ENCODE measurements at places on chromosomes 3 and 15.

- DNase-seq: no peak
Observed at GRCh38 chr3:49535971-49536874, 18.1 kb upstream of the BSN start.

- DNase-seq: no peak
Observed at GRCh38 chr3:136173939-136174490, 22.1 kb downstream of the MSL2 start.

DNA sequence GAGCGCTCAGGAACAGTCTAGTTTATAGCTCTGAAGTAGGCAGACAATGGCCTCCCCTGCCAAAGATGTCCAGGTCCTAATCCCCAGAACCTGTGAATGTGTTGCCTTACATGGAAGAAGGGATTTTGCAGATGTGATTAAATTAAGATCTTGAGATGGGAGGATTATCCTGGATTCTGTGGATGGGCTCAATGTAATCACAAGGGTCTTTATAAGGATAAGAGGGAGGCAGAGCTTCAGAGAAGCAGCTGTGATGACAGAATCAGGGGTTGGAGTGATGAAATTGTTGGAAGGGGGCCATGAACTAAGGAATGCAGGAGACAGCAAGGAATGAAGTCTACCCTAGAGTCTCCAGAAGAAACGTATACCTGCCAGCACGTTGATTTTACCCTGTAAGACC, 14.0 kb upstream of the GK5 start:
- DNase-seq: no peak

- DNase-seq: no peak
Observed at GRCh38 chr15:73628976-73629797, 4.0 kb downstream of the NPTN start.

GRCh38 chr3:197239857-197240256, 58.6 kb downstream of the DLG1 start:
- DNase-seq: no peak

GRCh38 chr15:77650265-77650664, 17.6 kb upstream of the LINGO1 start:
- DNase-seq: no peak

DNA sequence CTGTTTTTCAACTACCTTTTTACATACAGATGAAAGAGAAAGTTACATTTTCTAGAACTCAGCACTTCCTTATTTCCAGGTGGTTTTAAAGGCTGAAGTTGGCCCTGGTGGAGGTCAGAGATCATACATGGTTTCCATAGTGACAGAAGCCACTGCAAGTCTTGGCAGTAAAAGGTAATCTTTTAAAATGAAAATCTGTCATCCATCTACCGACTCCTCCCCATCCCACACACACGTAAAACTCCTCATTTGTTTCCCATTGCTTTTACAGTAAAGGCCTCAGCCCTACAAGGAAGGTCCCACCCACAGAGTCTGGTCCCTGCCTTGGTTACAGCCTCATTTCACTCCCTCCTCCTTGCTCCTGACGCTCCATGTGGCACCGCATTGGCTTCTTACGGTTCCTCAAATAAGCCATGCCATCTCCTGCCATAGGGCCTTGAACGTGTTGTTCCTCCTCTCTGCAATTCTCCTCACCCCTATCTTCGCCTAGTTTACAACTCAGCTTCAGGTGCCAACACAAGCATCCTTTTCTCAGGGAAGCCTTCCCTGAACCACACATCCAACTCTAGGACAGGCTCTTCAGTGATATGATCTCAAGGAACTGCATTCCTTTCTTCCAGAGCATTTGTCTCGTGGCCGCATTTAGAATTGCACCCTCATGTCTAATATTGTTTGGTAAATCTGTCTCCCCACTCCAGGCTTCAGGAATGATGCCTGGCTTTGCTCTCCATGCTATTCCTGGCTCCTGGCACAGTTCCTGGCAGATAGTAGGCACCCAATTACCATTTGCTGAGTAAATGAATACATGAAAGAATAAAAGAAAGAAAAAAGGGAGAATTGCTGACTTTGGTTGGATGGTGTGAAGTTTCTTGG, 2.6 kb downstream of the CYP19A1 start:
- DNase-seq: no peak

- DNase-seq: no peak
Observed at GRCh38 chr3:85979034-85979433, 1011.9 kb downstream of the VGLL3 start.

- DNase-seq: no peak
Observed at GRCh38 chr3:156404217-156404616, 150.7 kb downstream of the SSR3 start.

DNA sequence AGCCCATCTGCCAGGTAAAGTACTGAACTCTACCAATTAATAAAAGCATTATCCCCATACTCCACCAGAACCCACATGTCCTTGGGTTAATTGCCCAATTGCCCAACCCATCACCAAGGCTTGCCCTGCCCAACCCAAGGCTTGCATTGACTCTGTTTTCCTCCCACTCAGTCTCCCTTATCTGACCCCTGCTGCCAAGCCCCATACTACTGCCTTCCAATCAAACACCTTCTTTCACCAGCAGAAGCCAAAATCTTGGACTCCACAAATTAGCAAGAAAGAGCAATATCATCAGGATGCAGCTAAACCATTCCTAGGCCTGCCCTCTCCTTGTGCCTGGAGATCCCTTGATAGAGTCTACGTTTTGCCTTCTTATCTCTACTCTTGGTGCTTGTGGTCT, 602.9 kb downstream of the NTRK3 start:
- DNase-seq: no peak

DNA sequence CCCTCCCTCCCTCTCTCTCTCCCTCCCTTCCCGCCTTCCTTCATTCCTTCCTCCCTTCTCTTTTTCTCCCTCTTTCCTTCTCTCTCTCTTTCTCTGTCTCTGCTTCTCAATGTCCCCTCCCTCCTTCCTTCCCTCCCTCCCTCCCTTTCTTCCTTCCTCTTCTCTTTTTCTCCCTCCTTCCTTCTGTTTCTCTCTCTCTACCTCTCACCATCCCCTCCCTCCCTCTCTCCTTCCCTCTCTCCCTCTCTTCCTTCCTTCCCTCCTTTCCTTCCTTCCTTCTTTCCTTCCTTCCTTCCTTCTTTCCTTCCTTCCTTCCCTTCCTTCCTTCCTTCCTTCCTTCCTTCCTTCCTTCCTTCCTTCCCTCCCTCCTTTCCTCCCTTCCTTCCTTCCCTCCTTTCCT, 504.6 kb downstream of the EPHA3 start:
- no peak for DNase-seq

GRCh38 chr3:26639339-26639738, 16.8 kb downstream of the LRRC3B start:
- DNase-seq: no peak

DNA sequence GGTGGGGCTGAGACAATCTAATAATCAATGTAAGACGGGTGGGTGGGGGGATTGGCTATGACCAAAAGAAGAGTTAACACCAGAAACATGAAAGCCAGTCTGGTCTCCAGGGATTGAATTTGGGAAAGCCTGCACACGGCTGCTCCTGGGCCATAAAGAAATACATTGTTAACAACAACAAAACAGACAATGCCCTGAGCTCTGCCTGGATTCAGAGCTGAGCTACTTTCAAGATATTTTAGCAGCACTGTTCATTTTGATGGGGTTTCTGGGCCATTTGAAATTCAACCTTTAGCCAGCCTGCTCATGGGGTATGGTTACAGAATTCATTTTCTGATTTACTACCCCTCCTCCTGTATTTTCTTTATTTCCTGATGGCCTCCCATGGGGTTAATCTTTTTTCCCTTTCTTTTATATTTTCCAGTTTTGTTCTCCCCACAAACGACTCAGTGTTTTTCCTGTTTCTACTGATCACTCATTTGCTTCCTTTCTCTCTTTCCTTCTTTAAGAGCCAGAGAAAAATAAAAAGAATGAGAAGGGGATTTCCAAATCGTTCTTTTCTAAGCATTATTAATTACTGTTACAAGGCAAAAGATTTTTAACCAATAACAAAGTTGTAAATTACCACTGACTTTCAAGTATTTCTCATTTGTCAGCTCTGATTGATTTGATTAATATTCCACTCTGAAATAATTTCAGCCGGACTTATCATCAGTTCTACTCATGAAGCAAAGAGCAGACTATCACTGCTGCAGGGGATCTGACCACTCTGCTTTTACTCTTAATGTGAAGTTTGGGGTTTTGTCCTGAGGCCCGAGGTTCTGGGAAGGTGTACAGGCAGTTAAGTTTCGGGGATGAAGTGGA, 19.6 kb downstream of the NR2F2 start:
- no peak for DNase-seq

- no peak for DNase-seq
Observed at GRCh38 chr3:117660941-117661817, 951.6 kb downstream of the TUSC7 start.

DNA sequence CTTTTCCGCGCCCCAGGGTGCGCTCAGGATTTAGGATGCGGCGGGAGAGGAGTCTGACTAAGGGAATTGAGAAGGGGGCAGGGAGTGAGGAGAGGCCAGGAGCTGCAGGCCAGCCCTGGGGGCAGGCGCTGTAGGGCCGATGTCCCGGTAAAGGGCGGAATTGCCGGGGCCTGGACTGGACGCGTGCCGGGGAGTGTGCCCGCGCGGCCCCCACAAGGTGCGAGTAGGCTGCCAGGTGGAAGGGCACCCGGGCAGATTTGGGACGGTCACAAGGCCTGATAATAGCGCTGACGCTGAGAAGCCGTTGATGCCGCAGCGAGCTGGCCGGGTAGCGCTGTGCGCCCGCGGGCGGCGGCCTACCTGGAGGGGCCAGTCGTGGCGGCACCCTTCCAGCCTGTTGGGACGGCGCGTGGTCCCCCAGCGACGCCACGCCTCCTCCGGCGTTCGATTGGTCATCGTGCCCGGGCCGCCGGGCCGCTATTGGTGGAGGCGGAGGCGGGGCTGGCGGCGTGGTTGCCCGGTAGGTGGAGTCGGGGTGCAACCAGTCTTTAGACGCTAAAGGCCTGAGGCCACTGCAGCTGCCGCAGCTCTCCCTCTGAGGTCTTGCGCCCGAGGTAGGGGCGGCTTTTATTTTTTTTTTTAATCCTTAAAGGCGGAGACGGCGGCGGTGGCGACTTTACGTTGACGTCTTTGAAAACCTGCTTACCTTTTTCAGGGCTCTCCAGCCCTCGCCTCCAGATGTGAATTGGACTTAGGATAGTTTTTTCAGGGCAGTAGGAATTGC, 903 bp downstream of the SLC25A38 start:
- DNase-seq: peak; percentile 97

GRCh38 chr15:100131321-100132224, 210.2 kb downstream of the ADAMTS17 start:
- no peak for DNase-seq

DNA sequence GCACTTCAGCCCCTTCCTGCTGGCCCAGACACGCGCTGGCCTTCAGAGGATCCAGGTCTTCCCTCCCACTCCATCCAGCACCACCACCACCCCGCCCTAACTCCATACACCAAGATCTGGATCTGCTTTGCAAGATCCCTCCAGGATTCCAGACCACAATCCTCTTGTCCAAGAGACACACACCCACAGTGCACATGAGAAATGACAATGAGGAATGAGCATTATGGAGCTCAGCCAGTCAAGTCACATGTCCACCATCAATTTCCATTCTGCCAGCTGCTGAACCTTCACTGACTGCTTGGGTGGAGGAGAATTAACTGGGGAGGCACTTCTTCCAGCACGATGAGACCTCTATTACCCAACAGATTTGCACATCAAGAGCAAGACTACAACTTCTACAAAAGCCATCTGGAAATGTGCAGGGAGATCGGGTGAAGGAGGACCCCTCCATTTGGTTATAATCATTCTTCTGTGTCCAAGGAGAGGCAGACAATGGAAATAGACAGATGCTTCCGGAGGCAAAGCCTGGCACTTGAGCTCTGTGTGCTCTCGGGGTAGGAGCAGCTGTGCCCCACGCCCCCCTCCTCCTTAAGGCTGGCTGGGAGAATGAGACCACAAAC, 12.3 kb upstream of the SPATA12 start:
- DNase-seq: peak; percentile 80

- no peak for DNase-seq
Observed at GRCh38 chr15:66433726-66434125, 47.0 kb downstream of the MAP2K1 start.

DNA sequence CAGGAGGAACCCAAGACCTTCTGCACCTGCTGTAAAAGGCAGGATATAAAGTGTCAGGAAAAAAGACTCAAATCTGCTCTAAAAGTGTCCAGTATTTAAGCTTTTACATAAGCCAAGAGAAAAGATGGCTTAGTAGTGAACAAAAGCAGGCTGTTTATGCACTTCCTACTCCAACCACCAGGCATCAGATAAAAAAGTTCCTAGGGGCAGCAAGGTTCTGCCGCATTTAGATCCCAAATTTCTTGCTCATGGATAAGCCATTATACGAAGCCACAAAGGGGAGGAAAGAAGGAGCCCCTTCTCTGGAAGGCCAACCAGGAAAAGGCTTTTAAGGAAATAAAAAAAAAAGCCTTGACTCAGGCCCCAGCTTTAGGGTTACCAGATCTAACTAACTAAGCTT, 10.6 kb upstream of the SLC9C1 start:
- DNase-seq: no peak

GRCh38 chr15:92277776-92278175, 115.9 kb upstream of the ST8SIA2 start:
- DNase-seq: no peak

DNA sequence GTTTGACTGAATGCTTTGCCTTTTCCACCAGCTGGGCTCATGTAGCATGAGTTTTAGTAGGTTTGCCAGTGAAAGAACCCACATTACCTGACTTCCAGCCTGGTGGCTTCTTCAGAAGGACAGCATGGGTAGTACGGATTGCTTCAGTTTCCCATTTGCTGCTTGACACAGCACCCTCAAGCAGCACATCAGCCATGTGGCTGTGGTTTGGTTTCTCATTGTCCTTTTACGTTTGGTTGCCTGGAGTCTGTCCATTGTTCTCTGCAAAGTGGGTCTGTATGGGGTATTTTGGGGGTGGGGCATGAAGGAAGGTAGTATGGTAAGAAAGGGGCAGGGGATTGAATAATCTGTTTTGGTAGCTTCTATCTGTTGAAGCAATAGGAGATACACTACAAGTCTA, 227.2 kb upstream of the ICE2 start:
- DNase-seq: no peak

DNA sequence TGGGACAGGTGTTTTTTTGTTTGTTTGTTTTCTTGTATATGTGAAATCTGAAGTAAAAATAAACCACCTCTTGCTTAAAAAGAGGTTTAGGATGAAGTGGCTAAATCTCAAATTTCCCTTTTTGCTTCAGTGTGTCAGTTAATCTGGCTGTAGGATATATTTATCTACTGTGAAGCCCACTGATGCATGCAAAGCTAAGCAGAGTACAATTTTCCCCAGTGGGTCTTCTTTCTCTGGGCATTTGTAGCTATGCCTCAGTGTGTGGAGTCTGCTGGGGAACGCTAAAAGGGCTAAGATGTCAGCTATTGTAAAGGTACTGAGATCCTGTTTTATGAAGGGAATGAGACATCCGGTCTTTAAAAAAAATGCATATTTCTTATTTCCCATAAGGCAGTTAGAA, 190.6 kb downstream of the TCF12 start:
- DNase-seq: no peak

- no peak for DNase-seq
Observed at GRCh38 chr3:102545276-102545675, 110.5 kb downstream of the ZPLD1 start.

Measured in tibial artery (tissue), 4 donors.